ENCODE measurements at places on chromosomes 11 and 22.

GRCh38 chr11:69524291-69524882, 42.9 kb downstream of the LINC01488 start:
- no peak for DNase-seq

- DNase-seq = peak; percentile 60
Observed at GRCh38 chr11:88174709-88175568, at the start of gene RAB38. RAB38 (minus strand) TSS chr11:88175443; CDS start chr11:88175384, 59 bp downstream.

DNA sequence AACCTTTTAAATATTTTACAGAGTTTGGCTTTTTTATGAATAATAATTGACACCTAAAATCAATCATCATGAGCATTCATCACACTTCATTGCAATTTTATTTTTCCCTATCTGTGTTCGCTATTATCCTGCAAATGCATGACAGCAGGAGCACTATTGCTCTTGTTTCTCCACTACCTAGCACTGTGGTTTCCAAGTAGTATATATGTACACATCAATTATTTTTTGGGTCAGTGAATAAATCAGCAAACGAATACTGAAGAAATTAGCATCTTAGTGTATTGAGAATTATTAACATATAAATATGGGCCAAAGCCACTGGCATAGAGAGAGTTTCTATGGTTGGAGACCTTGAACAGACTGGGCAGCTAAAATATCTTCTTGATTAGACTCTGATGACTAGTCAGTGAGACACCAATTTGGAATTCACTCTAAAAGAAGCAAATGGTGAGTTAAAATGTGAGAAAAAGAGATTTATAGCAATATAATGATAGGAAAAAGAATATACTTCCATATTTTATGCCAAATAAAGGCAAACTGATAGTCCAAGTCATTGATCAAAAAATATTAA, 731.1 kb upstream of the LUZP2 start:
- DNase-seq = no peak

GRCh38 chr11:126253265-126253664, 15.4 kb downstream of the SRPRA start:
- DNase-seq = no peak

DNA sequence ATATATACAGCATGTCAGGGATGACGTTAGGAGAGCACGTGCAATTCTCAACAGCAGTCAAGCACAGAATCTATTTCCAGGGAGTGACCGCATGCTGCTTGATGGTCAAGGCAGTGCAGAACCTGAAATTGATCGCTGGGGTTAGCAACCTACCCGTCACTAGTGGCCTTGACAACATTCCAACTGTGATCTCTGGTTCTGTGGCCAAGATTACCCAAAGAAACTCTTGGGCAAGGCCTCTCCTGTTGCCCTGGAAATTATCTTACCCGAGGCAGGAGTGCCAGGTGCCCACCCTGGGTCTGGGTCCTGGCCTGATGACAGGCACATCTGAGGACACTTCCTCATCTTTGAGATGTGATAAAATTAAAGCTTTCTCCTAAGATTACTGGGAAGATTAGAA, 2.2 kb downstream of the TM7SF2 start:
- DNase-seq = no peak

DNA sequence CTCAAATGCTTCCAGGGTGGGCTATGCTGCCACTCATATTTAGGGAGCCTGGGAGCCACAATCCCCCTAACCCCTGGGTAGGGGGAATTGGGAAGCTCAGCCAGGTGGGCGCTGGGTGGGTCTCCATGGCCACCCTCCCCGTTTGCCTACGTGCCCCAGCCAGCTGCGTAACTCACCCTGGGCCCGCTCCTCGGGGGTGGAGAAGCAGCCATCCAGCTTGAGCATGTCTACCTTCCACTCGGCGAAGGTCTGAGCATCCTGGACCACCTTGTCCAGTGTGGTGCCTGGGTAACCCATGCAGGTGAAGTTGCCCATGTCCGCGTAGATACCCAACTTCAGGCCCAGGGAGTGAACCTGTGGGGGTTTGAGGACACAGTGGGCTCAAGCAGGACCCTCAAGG, 3.7 kb downstream of the NAGA start:
- DNase-seq = no peak

GRCh38 chr22:26393929-26394328, 35.1 kb upstream of the ASPHD2 start:
- no peak for DNase-seq

- no peak for DNase-seq
Observed at GRCh38 chr11:86301742-86302091, 323 bp upstream of the HIKESHI start.

GRCh38 chr11:124538019-124538418, 5.4 kb downstream of the OR8B12 start:
- no peak for DNase-seq

DNA sequence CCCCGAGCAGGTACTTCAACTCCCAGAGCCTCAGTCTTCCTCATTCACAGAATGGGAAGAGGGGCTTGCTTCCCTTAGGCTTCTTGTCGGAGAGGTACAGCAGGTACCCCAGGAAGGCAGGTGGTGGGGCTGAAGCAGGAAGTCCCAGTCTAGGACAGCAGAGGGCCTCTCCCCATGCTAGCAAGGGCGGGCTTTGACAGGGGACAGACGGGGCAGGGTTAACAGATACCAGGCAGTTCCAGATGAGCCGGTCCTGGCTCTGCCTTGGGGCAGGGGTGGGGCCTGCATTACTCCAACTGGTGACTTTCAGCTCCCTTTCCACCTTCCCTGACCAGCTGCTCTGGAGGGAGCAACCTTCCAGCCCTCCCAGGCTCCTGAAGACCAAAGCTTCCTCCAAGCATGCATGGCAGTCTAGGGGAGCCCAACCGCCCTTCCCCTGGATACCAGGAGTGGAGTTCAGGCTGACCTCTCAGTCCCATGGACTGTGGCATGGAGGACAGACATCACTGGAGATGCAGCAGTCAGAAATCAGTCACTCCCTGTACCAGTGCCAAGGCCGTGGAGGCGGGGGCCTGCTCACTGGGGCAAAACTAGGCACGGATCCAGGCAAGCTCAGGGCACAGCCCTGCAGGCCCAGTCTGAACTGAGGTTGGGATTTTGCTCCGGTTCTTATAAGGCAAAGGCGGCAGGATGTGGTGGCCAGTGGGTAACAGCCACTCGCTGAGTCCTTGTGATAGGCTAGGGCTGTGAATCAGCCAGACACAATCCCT, 60.5 kb downstream of the NAT10 start:
- no peak for DNase-seq

DNA sequence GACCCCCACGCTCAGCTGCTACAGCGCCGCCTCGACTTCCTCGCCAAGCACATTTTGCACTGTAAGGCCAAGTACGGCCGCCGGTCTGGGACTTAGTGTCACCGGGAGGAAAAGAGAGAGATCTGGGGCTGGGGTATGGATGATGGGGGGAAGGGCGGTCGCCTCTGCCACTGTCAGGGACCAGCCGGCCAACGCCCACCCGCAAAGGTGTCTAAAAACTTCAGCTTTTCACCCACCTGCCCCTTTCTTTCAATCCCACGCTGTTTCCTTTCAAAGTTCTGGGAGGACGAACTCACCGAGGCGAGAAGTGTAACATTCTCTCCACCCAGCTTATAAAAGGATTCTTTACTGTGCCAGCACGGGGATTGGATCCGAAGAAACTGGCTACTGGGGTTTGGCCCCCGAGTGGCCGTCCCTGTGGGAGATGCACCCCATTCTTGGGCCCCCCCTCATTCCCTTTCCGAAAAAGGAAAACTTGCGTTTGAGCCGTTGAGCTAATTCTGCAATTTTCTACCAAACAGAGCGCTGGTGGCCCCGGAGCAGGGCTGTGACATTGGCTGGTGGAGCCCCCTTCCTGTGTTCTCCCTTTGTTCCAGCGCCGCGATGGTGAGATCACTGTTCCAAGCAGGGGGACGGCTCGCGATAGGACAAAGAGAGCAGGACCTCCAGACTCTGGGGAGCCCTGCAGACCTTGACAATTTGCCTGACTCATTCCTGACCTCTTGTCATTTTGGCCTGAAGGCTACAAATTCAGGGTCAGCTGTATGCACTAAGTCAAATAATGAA, 1.8 kb downstream of the FJX1 start:
- DNase-seq = no peak

DNA sequence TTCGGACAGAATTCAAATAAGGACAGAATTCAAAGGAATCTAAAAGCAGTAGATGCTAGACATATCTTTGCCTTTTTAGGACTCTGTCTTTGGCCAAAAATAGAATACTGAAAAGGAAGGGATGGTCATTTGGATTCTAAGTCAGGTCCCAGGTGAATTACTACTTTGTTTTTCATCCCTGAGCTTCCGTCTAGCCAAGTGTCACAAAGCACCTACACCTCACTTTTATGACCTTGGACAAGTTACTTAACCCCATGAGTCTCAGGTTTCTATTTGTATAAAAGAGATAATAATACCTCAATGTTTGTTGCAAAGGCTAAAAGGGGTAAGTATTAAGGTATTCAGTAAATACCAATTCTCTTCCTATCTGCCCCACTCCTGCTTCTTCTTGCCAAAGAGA, 7.3 kb downstream of the KIF18A start:
- no peak for DNase-seq

DNA sequence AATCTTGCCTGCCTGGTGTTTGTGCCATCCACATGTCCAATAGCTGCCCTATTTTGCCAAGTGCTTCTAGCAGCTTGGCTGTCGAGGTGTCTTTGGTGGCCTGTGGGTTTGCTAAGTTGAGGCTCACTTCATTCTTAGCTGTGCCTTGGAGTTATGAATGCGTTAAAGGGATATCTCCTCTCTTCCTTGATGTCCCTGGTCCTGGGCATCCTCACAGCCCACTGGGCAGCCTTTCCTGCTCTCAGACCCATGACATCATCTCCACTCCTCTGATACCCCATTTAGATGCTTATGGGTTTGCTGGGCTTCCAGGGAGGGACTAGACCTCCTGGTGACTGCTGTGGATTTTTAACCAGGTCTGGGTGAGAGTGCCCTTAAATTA, 1.3 kb downstream of the LDLRAD3 start:
- DNase-seq = no peak

- DNase-seq = no peak
Observed at GRCh38 chr11:45909594-45910475, 2.8 kb upstream of the FREY1 start.

DNA sequence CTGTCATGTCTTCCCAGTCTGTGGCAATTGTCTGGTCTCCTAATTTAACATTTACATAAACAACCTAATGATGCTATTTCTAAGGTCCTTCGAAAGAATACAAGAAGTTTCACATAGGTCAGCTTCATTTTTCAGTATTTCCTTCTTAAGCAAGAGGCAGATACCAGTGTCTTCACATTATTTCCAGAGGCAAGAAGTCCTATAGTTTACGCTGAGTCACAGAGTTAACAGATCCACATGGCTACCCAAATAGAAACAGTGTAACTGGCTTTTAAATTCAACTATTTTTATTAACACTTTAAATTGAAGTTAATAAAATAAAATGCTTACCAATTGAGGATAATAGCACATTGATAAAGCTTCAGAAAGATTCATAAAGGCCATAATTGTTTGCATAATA, 10.9 kb downstream of the PRRG4 start:
- no peak for DNase-seq

DNA sequence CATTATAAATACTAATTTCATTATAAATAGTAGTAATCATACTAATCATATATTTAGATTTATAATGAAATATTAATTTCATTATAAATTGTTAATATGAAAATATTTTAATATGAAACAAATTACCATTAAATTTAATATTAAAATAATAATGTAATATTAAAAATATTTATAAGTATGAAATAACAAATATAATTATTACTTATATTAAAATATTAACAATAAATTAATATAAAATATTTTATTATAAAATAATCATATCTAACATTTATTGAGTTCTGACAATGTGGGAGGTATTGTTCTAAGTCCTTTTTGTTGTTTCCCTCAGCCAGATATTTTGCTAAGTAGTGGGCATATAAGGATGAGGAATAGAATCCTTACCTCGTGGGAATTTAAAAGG, 1341.4 kb downstream of the LRRC4C start:
- DNase-seq = no peak

DNA sequence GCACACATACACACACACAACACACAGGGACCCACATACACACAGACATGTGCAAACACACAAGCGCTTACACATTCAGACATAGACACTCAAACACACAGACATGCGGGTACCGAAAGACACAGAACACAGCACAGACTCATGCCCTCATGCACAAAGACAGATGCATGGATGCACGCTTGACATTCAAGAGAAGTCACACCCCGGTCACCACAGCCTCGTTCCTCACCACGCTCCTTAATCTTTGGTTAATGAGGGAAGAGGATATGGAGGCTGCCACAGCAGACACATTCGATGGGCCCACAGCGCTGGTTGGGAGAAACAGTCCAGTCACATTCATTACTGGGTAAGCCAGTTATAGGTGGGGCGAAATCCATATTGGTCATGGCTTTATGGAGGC, 51.9 kb upstream of the EIF3D start:
- DNase-seq = no peak

DNA sequence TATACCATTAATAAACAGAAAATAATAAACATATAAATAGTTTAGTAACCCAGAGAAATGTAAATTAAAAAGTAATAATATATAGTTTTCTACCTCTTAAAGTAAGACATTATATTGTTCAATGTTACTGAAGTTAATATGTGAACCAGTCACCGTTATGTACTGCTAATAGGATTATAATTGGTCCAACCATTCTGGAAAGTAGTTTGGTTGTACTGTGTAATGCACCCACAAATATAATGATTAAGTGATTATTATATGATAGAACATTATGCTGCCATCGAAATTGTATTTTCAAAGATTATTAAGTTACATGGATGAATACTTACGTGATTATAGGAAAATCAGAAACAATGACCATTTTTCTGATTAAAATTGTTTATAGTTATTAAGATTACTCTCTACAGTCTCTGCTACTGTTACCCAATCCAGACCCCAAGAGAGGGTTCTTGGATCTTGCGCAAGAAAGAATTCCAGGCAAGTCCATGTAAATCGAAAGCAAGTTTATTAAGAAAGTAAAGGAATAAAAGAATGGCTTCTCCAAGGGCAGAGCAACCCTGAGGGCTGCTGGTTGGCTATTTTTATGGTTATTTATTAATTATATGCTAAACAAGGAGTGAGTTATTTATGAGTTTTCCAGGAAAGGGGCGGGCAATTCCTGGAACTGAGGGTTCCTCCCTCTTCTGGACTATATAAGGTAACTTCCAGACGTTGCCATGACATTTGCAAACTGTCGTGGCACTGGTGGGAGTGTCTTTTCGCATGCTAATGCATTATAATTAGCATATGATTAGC, 50.1 kb downstream of the ACER3 start:
- DNase-seq = peak; percentile 55

GRCh38 chr22:49367041-49367697, 460.5 kb downstream of the BRD1 start:
- DNase-seq = no peak

GRCh38 chr11:33936725-33937604, 45.1 kb upstream of the LMO2 start:
- peak; percentile 67 for DNase-seq

DNA sequence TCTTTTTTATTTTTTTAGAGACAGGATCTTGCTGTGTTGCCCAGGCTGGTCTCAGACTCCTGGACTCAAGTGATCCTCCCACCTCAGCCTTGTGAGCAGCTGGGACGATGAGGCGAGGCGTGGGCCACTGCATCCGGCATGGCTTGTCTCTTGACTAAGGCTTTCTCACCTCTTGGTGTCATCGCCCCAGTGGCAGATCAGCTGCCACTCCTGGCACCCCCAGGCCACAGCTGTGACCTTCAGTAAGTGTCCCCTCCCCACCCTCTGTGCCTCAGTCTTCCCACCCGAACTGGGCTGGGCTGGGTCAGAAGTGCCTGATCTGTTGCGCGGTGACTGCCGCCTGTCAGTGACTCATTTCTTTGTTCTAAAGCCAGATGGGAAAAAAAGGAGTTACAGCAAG, 3.6 kb downstream of the SYNGR1 start:
- no peak for DNase-seq

- no peak for DNase-seq
Observed at GRCh38 chr22:49628391-49629260, 199.0 kb downstream of the BRD1 start.

GRCh38 chr22:38510416-38510970, 4.4 kb upstream of the DDX17 start:
- no peak for DNase-seq

All from uterus (tissue), 4 donors.